CD8-positive, alpha-beta T cell (primary cell): ENCODE measurements at places on chromosomes 13 and 19. TPM values are rescaled to one million over a fixed set of nuclear protein-coding genes. Genes with fewer than 3 reads are reported as not detected.

Gene OVOL3
- not detected for total RNA-seq

Gene CEACAM4
- not detected for total RNA-seq

Gene PIP5K1C
- 12.2 TPM for total RNA-seq

Gene CABP5
- total RNA-seq, result not detected

Gene FPR3
- not detected for total RNA-seq

Gene YJEFN3
- total RNA-seq, result 3.4 TPM

Gene ZNF221
- 0.25 TPM for total RNA-seq
